Activated CD4-positive, alpha-beta T cell treated with anti-CD3 and anti-CD28 coated beads, Interleukin-2, amount 50 U/mL, for 24 hours (primary cell): ENCODE measurements at places on chromosomes 7 and 10.

GRCh38 chr7:143148651-143149050, 16.8 kb downstream of the PIP start:
- DNase-seq = no peak

GRCh38 chr10:113093188-113094113, 143.4 kb downstream of the TCF7L2 start:
- DNase-seq = no peak

DNA sequence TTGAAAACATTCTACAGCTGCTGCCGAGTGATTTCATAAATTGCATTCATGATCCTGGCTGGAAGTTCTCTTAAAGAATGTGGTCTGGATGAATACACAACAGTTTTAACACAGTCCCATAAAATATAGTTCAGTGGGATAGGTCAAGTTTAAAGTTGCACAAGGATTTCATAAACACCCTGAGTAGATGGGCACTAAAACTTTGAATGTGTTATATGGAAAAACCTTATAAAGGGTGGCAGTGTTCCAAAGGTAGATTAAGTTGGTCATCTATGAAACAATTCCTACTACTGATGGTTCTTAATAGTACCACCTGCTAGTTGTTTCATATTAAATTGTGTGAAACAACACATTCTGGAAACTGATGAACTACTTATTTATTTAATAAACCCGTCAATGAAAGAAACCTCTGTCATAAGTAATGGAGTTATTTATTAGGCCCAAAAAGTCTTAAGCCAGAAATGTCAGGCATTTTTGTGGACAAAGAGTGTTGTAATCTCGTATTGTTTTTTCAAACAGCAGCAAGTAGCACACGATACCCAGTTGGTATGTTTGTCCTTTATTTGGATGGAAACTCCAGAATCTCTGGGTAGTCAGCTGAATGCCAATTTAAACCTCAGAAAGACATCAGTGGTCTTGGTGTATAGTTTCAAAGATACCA, 14.3 kb upstream of the RPA3 start:
- DNase-seq = no peak

GRCh38 chr10:2963889-2964631, 103.3 kb upstream of the PFKP start:
- no peak for DNase-seq

DNA sequence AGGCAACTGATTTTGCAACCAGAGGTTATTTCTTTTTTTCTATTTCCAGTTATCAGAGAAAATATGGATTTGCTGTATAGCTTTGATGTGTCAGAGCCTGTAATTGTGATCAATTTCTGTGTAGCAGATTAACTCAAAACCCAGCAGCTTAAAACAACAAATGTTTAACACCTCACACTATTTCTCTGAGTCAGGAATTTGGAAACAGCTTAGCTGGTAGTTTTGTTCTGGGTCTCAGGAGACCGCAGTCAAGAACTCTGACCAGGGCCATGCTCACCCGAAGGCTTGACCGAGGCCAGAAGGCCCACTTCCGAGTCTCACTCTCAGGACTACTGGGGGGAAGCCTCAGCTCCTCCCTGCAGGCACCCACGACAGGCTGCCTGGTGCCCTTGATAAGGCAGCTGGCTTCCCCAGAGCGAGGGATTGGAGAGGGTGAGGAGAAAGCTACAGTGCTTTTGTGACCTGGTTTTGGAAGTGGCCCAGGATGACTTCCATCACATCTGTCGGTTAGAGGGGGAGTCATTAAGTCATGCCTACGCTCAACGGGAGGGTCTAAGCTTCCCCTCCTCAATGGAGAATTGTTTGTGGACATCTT, 105.7 kb upstream of the SHH start:
- DNase-seq = no peak

- no peak for DNase-seq
Observed at GRCh38 chr7:47218378-47219176, 363.3 kb downstream of the TNS3 start.

DNA sequence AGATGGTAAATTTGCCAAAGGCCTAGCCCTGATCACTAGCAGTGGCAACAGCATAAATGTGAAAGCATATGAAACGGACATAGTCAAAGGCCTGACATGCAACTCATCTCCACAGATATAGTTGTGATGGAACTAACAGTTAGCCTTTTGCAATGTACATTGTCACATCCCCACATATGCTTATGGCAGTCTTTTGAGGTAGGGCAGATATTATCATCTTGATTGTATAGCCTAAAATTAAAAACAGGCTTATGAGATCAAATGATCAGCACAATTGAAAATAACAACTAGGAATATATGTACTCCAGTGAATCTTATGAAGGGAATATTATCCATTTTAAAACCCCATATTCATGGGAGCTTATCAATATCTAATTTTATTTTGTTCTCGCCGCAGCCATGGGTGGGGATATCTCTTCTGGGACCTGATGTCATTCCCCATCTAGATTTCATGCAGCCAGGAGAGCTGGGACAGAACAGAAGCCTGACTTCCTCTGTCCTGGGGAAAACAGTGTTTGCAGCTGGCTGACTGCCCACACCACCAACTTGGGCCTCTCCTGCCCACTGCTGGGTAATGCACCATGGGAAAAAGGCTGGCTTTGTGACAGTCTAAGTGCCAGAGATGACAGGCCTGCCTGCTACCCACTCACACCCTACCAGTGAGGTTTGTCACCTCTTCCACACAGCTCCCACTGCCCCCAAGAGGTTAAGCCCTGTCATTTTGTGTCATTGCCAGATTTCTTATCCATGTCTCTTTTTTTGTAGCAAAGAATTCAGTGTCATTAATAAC, 180.2 kb upstream of the FZD1 start:
- DNase-seq = no peak

GRCh38 chr7:20503278-20503950, 112.1 kb upstream of the ABCB5 start:
- DNase-seq = no peak

DNA sequence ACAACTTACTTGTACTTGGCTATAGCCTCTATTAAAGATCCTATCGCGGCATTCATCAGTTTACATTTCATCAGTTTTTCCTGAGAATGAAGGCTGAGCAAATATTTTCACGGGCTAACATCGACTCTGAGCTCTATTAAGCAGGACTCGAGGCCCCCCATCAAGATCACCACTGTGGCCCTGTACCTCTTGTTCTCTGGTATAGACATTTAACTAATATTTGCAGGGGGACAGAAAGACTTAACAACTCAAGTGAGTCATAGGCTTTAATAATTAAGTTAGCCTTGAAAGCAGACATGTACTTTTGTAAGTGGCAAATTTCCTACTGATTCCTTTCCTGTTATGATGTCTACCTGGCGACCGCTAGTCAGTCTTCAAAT, 45.4 kb downstream of the DOCK4 start:
- no peak for DNase-seq

DNA sequence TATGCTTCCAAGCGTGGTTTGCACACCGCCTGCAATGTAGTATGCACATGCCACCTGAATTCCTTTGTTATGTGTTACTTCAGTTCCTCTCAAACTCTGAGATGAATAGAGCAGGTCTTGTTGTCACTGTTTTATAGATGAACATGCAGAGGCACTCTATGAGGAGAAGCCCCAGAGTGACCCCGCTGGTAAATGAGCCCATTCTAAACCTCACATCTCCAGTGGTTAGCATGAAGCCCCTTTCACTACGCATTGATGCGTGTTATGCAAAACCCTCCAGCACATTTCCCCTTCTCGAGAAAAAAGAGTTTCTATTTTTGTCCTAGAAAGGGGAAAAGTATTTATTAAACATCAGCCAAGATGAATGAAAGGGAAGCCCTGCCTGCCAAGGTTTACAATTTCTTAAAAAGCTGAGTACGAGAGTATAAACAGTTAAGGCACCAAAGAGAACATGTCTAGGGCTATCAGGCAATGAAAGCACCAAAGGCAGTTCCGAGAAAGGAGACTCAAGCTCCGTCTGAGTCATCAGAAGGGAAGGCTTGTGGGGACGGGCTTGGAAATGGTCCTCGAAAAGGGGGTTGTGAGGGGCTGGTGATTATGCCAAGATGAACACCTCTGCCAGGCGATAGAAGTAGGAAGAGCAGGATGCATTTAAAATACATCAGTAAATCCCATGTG, 58.7 kb upstream of the PFKP start:
- no peak for DNase-seq

DNA sequence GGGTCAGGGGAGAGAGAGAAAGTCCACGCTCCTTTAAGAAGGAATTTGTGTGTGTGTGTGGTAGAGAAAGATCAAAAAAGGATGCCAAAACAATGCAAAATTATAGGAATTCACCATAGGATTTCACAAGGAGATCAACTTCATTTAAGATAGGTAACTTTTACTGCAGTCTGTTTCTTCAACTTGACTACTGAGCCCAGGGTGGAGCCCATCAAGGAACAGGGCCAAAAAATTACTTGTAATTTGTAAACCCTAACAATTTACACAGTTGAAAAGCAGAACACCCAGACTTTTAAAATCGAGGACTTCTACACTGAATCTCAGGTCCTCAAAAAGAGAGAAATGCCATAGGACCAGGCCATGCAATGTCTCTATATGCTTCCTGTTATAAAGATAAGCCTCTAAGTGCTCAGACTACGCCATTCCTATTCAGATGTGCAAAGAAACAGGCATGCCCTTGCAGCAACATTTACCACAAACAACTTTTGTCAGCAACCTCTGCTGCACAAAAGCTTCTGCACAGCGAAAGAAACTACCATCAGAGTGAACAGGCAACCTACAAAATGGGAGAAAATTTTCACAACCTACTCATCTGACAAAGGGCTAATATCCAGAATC, 10.6 kb upstream of the GIMAP4 start:
- DNase-seq = no peak

DNA sequence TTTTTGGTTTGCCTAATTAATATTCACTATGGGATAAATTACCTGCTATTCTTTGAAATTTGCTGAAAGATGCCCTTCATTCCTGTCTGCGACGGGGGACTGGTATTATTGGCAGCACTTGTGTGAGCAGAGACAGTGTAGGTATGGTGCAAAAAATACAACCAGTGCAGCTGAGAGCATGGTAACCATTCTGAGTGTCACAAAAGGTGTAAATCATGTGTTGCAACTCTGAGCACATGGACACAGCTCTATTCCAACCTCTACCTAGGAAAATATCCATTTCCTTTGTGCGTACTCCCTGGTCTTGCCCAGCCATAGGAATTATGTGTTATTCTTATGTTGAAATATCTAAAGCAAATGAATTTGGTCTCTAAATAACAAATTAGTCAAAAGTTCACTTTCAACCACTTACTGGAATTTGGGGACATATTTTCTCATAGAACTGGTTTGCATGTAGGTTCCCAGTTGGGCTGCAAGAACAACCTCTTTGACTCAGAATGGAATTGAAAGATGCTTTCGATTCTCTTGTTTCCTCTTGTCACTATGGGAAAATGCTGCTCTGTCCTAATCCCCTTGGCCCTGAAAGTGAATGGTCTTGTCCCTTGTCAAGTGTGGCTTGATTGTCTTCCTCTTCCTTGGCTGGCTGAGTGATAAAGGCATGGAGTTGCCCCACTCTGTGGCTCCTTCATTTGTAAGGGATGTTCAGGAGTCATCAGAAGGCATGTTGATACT, 57.0 kb downstream of the CELF2 start:
- no peak for DNase-seq

DNA sequence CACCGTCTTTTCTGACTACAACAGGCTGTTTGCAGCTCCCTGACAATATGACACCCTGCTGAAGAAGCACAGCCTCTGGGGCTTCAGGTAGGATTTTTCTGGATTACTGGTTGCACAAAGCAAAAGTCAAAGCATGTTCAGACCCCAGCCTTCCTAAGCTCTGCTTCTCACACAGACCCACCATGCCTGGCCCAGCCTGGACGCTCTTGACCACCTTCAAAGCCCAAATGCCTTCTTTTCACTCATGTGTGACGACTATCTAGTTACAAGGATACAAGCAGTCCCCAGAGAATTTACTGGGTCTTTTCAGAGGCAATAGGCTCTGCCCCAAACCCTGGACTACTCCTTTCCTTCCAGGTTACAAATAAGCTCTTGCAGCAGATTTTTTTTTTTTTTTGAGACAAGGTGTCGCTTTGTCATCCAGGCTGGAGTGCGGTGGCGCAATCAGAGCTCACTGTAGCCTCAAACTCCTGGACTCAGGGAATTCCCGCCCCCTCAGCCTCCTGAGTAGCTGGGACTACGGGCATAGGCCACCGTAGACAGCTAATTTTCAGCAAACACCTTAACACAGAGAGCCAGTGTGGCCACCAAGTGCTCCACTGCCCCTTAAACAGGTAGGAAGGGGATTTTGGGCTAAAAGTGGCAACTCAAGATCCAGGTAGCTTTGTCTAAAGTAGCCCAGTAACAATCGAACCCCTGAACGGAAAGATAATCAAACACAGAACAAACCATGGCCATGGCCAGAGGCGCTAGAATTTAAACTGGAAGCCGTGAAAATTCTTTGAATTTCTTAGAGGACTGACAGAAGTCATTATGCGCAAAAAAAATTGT, 16.2 kb downstream of the SVIL start:
- no peak for DNase-seq

DNA sequence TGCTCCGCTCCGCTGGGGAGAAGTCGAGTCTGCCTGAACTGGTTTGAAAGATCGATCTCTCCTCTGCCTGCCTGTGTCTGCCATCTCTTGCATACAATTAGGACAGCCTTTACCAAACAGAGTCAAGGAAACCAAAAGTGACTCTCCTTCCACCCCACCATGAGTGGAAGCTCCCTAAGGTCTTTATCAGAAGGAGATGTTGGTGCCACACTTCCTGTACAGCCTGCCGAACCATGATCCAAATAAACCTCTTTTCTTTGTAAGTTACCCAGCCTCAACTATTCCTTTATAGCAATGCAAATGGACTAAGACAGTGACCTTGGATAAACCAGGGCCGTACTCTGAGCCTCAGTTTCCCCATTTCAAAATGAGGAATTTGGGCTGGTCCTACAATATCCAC, 106.3 kb upstream of the GDF10 start:
- DNase-seq = no peak

- no peak for DNase-seq
Observed at GRCh38 chr7:144386741-144387140, 16.8 kb downstream of the NOBOX start.

DNA sequence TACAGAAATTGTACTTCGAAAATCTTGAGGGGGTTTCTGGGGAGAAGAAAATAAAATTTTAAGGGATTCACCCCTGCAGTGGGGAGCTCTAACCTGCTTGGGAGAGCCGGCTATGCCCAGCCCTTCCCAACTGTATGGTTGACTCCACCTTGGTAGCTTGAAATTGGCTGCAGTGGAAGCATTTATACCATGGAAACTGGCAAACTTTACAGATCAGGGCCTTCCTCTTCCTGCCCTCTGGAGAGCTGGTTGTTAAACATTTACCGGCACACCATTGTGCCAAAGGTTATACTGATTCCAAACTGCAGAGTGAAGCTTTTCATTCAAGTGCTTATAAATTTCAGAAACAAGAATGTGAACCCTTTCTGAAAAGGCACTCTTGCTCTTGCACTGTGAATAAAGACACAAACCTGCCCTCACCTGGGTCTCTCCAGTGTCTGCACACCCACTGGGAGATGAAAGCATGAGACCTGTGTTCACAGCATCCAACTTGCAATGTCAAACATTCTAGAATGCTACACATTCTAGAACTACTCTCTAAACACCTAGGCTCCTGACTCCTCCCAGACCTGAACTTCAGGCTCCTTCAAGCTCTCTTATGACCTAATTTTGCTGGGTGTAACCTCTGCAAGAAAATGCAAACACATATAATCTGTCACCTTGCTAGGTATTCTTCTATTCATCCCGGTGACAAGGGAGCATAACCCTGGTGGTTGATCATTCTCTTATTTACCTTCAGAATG, 44.7 kb downstream of the ABLIM1 start:
- DNase-seq = no peak
